IPS DF 6.9 (cell line): ENCODE measurements at places on chromosomes 4 and X.
A peak's percentile ranks its signal among the peaks of the same experiment; 100 is the strongest.

DNA sequence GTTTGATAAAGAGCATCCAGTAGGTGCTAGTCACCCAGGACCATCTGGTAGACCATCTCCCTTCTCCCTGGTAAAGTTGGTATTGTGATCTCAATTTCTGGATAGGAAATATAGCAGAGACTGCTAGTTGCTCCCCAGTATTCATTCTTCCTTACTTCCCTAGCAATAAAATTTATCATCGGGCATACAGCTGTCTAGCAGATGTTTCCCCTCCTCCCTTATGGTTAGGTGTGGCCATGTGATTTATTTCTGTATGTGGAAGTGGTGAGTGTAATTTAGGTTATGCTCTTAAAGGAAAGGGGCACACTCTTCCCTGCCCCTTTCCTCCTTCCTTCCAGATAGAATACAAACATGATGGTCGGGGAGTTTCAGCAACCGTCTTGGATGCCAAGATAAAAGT is 12.3 kb upstream of the KCND1 start:
- DNase-seq = no peak

DNA sequence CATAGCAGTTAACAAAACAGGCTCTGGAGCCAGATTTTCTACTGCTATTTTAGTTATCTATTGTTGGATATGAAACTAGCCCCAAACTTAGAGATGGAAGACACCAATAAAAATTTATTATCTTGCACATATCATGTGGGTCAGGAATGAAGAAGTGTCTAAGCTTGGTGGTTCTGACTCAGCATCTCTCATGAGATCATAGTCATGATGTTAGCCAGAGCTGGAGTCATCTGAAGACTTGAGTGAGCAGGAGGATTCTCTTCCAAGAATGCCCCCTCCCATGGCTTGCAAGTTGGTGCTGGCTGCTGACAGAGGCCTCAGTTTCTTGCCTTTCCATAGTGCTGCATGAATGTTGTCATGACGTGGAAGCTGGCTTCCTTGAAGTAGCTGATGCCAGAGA is 68.2 kb upstream of the TAPT1 start:
- DNase-seq = no peak

GRCh38 chrX:52574416-52575275 is 57.8 kb upstream of the XAGE1B start:
- DNase-seq = peak; percentile 4

DNA sequence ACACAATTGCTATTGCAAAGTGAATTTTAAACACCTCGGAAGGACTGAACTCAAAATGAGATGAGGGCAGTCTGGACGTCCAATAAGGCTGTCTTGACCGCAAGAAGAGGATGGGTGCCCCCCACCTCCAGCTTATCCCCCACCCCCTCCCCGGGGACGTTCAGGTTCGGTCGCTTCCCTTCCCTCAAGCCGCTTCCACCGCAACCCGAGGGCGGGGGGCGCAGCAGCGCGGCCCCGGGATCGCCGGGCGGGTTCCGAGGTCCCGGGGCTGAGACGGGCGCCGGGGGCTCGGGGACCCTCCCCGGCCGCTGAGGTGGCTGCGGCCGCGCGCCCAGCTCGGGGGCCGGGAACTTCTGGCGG is 480 bp downstream of the USP46 start:
- DNase-seq = no peak

DNA sequence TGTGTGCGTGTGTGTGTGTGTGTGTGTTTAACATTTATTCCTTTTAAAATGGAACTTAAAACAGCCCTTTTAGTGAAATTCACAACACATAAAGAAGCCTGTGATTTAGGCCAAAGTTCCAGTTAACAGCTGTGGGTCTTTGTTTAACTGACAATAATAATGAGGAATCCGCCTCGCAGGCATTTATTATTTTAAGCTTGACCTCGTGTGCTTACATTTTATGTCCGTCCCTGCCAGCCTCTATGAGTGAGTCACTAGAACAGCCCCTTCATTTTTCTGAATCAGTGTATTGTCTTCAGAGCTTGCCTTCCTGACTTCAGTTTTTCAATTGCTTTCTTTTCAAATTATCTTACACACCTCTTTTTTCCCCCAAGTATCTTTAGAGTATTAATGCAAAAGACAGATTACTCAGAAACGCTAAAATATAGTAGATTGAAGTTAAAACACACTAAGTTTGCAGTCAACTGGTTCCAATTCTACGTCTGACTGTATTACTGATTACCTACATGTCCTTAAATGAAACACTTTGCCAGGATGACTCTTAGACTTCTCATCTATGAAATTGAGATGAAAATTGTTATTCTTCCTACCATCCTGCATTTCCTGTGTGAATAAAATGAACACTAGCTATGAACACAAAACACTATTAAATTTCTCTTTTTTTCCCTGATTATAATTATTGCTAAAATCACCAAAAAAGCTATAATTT is 319.6 kb upstream of the HS3ST1 start:
- DNase-seq = no peak
